Epithelial cell of esophagus (primary cell): ENCODE measurements at places on chromosomes 3 and 15.
A peak's percentile ranks its signal among the peaks of the same experiment; 100 is the strongest.

DNA sequence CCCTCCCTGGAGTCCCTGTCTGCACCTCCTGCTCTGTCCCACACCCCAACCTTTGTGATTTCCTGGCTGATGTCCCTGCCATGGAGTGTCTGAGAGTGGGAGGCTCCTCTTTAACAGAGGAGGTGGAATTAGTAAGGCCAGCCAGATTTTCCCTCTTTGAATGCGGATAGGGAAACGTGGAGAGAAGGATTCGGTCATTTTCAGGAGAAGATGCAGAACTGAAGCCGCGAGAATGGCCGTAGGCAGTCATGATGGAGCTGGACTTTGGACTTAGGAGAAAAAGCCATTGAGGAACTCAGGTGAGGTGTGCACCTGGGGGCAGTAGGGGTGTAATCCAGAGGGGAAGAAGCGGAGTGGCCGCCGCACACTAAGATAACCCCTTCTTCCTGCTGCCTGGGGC lies 138.1 kb upstream of the ATP10A start:
- no peak for DNase-seq

GRCh38 chr3:31358473-31359070 lies 174.2 kb upstream of the STT3B start:
- no peak for DNase-seq

- DNase-seq = no peak
These were observed 268.0 kb upstream of the PROK2 start for GRCh38 chr3:72052841-72053409.

- no peak for DNase-seq
These were observed 966.0 kb upstream of the SEMA6D start for GRCh38 chr15:46751303-46751702.

GRCh38 chr3:4536260-4536659 lies 43.1 kb downstream of the ITPR1 start:
- no peak for DNase-seq

DNA sequence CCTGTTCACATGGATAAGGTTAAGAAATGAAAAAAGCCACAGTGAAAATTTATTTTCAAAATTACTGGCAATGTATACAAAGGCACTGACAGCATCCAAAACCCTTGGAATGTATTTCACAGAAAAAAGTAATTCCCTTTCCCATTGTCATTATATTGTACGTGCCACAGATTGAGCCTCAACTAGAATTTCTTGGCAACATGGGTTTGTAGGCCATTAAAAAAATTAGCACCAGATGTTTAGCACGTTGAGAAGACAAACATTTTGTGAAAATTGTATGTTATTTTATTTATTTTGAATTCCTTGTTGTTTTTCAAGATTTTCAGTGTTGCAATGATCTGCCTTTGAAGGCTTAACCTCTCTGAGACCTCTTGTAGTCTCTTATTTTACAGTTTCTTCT lies 76.3 kb upstream of the EPHB3 start:
- DNase-seq = no peak

GRCh38 chr3:124353691-124354090 lies 361.8 kb upstream of the ROPN1 start:
- DNase-seq = no peak

GRCh38 chr15:73930371-73930770 lies 4.1 kb downstream of the LOXL1 start:
- peak; percentile 32 for DNase-seq

DNA sequence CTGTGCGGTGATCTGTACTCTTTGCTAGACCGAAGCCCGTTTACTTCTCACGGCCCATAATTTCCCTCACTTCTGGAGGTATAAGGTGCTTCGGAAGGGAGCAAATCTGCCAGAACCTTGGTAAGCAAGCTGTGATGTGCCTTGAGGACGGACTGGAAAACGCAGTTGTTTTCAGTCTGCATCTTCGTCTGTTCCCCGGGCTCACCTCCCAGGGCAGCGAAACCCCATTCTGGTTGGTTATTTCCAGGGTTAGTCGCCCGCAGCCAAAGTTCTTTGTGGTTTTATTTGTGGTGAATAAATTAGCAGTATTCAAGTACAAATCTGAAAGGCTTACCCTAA lies 401 bp downstream of the RAMAC start:
- DNase-seq = peak; percentile 45

DNA sequence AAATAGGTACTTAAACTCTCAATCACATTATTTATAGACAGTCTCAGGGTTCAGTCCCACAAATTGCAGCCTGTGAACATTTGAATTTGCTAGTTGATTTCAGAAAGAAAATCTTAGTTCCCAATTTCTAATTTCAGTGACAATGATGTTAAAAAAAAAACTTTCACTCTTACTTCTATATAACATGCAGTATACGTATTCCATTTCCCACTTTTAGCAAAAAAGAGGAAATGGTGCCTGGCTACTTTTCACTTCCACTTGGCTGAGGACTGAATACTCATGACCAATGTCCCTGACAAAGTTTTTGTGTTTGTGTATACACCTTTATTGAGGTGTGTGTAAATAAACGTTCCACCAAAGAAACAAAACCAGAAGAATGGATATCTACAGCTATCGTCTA lies 32.1 kb upstream of the XCR1 start:
- DNase-seq = no peak

GRCh38 chr3:184002469-184002868 lies 15.2 kb downstream of the ABCC5 start:
- DNase-seq = no peak

DNA sequence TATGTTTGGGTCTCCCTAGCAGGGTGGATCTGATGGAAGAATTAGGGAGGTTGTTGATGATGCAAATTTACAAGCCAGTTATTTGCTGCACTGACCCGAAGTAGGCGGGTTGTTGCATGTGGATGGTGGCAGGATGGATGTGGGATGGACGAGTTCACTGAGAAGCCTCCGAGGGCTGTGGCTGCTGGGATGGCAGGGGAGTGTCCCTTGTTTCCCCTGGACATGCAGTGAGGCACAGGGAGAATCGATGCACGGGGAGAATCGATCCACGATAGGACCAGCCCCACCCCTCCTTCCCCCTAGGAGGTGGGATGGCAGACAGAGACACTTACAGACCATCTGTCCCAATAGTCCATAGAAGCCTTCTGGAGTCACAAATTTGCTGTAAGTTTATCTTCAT lies 31.0 kb upstream of the KLF13 start:
- no peak for DNase-seq

DNA sequence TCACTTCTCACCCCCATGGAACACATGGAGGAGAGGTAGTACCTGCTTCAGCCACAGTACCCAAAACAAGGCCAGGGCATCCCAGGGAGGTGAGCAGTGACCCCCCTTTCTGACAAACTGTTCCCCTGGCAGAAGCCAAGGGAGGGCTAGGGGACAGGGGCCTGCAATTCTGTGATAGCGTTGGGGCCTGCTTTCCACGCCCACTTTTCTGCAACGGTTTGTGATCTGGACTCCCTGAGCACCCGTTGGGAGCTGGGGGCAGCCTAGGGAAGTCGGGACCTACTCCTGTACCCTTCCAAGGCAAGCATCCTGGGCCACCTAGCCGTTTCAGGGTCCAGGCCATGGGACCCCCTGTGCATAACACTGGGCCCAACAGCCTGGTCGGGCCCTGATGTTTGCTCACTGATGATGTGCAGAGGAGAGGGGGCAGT lies 996 bp upstream of the DNAJA4 start:
- DNase-seq = no peak

DNA sequence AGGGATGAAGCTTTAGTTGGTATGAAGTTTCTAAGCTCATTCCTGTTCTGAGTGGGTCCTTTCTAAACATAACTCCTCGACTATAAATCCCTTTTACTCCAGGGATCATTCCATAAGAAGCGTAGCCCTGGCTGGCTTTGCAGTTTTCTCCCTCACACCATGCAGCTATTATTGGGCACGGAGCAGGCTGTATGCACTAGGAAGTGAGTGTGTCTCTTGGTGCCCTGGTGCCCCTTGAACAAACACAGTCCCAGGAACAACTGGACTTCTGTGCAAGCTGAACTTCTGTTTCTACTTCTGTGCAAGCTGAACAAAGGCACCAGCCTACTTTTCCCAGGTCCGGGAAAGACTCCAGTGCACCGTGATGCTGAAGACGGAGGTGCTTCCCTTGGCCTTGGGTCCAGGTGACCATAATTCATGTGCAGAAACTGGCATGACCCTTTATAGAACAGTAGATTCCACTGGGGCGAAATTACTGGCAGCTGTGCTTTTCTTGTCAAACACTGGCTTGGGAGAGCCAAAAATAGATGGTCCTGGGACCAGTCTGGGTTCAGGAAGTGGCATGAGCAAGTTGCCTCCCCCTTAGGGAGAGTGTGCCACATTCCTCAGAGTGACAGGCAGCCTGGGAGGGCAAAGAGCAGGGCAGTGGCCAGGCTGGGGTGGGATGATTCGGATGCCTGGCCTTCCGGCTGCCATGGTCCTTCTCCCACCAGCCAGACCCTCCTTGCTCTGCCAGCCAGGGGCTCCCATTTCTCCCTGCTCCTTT lies 127.2 kb downstream of the SLCO3A1 start:
- no peak for DNase-seq

- no peak for DNase-seq
These were observed 307.2 kb upstream of the CNTN3 start for GRCh38 chr3:74921676-74922075.

GRCh38 chr3:73855813-73856212 lies 231.1 kb upstream of the PDZRN3 start:
- DNase-seq = no peak

DNA sequence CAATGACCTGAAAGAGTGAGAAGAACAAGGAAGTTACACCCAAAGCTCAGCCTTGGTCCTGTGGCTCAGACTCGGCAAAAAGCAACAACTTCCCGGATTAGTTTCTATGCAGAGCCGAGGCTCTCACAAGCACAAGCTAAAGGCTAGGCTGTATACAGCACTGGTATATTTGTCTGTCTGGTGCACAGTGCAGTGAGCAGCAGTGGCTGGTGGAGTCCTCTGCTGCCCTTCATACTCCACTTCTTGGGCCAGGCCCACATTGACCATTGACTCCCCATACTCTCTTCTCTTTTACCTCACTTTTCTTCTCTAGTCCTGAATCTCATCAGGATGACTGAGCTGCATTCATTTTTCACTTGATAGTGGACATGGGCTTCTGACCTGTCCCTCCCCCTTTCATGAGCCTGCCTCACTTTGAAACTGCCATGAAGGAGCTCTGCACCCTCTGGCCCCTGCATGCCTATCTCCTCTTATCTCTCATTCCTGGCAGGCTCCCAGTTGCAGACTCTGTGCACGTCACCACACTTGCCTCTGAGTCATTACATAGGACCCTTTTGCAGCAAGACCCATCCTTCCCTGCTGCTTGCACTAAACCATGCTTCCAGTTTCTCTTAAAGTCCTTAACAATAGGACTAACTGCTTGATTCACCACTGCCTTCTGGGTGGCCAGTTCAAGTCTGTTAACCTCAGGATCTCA lies 379.3 kb downstream of the NTRK3 start:
- no peak for DNase-seq

DNA sequence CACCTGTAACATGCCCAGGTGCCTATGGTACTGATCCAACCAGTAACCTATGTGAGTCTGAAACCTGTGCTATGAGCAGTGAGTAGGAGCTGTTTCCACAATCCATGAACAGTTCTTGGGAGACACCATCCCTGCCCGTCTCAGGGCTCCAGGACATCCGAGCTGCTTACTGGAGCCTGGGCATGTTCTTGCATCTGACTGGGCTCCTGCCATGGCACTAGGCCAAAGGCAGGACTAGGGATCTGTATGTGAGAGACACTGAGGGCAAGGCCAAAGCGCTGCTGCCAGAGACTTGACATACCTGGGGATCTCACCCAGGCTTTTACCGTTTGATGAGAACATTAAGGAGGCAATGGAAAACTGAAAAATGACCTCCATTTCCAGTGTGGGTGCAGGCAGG lies 59.8 kb downstream of the WDR76 start:
- peak; percentile 6 for DNase-seq

- peak; percentile 75 for DNase-seq
These were observed 7.4 kb upstream of the SH3BP5 start for GRCh38 chr3:15339786-15340215.
